Esophagus squamous epithelium (tissue), 5 donors: ENCODE measurements at places on chromosomes 2 and 18.
A peak's percentile ranks its signal among the peaks of the same experiment; 100 is the strongest.

- no peak overlapping the region for H3K4me3 ChIP-seq
- no peaks in the 10 kb centered on the region for H3K27me3 ChIP-seq
- peak overlapping the region; percentile 43 for H3K27ac ChIP-seq
- H3K36me3 ChIP-seq, result no peaks in the 10 kb centered on the region
- H3K4me1 ChIP-seq, result peaks cover 20% of the 10 kb centered on the region
- DNase-seq, result no peak
Measured at GRCh38 chr2:237223201-237223861, 137.6 kb downstream of the COPS8 start.

GRCh38 chr18:51154431-51155063, 42.9 kb downstream of the MEX3C start:
- no peaks in the 10 kb centered on the region for H3K36me3 ChIP-seq
- H3K4me1 ChIP-seq, result no peaks in the 10 kb centered on the region
- no peak overlapping the region for H3K27ac ChIP-seq
- no peaks in the 10 kb centered on the region for H3K27me3 ChIP-seq

- H3K27me3 ChIP-seq, result no peaks in the 10 kb centered on the region
- DNase-seq, result no peak
- no peak overlapping the region for H3K4me3 ChIP-seq
- no peaks in the 10 kb centered on the region for H3K4me1 ChIP-seq
Measured at GRCh38 chr2:173630425-173631126, 275.9 kb downstream of the CDCA7 start.

DNA sequence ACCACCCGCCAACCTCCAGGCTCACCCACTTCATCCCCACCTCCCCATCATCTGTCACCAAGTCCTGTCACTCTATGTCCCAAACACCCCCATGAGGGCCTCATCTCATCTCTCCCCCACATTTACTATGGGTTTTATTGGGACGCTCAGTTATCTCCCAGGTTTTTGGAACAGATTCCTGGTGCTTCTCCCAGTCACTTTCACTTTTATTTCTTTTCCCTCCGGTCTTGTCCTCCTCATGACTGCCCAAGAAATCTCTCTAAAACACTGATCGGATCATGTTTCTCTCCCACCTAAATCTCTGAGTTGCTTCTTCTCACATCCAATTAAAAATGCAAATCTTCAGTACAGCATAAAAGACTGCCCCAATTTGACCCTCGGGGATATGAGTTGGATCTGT, 273.1 kb downstream of the PHLPP1 start:
- no peaks in the 10 kb centered on the region for H3K36me3 ChIP-seq
- no peak overlapping the region for H3K4me3 ChIP-seq
- no peak overlapping the region for H3K27ac ChIP-seq
- no peak for DNase-seq

DNA sequence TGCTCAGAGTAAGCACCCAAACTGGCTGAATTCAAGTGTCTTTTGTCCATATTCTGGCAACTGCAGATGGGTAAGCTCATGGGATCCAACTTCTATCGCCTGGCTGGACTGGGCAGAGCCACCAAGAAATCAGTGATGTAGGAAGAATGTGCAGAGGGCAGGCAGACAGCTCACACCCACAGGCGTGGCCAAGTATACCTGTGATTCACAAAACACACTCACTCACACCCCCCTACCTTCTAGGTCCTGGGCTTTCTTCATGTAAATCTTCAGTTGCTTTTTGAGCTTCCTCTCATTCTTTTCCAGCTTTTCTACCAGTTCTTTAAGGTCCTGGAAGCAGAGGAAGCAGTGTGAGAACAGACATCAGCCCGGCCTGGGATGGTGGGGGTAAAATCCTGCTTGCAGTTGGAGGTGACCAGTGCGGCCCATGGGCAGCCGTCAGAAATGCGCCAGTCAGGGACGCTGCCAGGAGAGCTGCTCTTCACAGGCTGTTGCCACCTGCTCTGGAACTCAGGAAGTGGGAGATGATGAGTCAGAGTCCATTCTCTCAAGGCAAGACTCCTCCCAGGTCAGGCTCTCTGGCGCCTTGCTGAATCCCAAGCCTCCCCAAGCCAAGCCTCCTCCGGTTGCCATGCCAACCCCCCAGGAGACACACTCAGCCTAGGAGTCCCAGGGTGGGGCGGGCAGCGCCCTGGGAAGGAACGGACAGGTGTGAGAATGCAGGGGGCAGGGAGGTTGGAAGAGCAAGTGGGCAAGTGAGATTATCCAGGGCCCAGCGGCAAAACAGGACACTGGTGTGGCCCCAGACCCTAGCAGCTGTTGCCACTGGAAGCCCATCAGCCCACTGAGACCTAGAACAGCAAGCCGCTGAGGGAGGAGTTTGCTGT, 36.2 kb upstream of the ACAA2 start:
- DNase-seq, result no peak
- H3K36me3 ChIP-seq, result no peaks in the 10 kb centered on the region
- no peaks in the 10 kb centered on the region for H3K27me3 ChIP-seq
- no peak overlapping the region for H3K4me3 ChIP-seq
- no peaks in the 10 kb centered on the region for H3K4me1 ChIP-seq

DNA sequence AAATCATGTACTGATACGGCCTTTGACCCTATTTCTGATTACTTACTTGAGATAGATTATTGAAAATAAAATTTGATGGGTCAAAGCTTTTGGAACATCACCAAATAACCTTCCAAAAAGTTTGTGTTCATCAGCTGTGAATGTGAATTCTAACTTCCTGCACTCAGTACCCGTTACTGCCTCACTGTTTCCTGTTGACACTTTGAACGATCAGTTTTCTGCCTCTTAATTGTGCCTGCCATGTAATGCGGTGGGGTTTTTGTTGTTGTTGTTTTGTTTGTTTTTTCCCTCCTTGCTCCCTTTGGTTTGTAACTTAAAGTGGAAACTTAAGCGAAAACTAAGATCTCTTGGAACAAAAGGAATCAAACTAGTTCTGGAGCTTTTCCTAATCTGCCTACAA, 18.9 kb downstream of the ATG16L1 start:
- H3K4me3 ChIP-seq, result no peak overlapping the region
- no peaks in the 10 kb centered on the region for H3K4me1 ChIP-seq
- peaks cover 44% of the 10 kb centered on the region for H3K36me3 ChIP-seq

GRCh38 chr2:47798631-47799030, 15.7 kb downstream of the MSH6 start:
- DNase-seq, result no peak
- H3K27ac ChIP-seq, result no peak overlapping the region
- no peaks in the 10 kb centered on the region for H3K4me1 ChIP-seq
- no peaks in the 10 kb centered on the region for H3K27me3 ChIP-seq
- no peak overlapping the region for H3K4me3 ChIP-seq
- peaks cover 15% of the 10 kb centered on the region for H3K36me3 ChIP-seq

DNA sequence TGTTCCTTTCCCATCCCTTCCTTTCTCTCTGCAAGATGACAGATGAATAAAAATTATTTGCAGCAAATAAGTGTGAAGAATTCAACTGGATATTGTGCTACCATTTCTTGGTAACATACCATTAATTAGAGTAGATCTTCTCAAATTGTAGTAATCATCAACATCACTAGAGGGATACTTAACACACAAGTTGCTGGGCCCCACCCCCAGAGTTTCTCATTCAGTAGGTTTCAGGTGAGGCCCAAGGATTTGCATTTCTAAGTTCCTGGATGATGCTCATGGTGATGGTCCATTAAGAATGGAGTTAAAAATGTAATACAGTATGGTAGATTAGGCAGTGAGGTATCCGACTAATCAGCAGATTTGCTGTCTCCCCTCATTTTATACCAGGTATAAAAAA, 594.0 kb downstream of the ERBB4 start:
- no peaks in the 10 kb centered on the region for H3K27me3 ChIP-seq
- DNase-seq, result no peak
- no peak overlapping the region for H3K27ac ChIP-seq
- H3K4me1 ChIP-seq, result no peaks in the 10 kb centered on the region

DNA sequence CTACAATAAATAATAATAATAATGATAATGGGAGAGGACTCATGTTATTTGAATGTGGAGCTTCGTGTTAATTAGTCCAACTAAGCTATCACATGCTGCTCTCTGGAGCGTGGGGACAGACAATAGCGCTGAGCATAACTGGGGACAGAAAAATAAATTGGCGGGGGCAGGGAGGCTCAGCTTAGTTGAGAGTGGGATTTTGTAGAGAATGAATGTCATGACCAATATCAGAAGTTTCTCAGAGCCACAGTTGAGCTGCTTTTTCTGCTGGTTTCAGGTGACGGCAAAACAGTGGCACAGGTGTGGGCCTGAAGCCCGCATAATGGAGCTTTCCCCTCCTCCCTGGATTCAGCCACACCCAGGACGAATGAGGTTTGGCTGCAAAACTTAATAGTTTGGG, 111.1 kb upstream of the CAB39 start:
- H3K27me3 ChIP-seq, result no peaks in the 10 kb centered on the region
- no peak overlapping the region for H3K4me3 ChIP-seq
- no peak for DNase-seq
- H3K27ac ChIP-seq, result no peak overlapping the region
- no peaks in the 10 kb centered on the region for H3K4me1 ChIP-seq
- no peaks in the 10 kb centered on the region for H3K36me3 ChIP-seq

DNA sequence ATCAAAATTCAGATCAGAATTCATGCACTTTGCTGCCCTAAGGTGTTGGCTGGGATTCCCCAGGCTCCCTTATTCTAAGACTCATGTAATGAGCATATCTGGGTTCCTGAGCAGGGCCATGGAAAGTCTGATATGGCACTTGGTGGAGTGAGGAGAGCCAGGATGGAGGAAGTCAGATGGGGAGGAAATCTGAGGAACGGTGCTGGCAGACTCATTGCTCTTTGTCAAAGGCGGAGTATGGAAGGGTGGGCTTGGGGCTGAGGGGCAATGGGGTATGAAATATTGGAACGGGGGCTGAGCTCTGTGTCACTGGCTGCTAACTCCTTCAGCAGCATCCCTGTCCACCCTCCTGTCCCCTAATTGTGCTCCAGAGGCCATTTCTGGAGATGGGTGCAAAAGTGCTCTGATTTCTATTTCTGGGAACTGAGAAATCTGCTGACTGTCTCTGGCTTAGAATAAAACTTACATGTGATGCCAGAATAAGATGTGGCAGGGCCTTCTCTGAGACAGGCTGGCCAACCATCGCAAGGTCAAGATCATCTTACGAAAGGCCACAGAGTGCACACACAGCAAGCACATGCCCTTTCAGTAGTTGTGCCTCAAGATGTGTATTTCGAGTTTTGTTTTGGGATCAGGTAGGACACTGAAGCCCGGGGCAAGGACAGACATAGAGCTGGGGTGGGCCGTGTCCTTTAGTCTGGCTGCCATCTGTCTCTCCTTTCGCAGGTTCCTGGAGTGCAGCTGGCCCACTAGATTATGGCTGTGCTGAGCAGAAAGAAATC, 480.0 kb upstream of the HS6ST1 start:
- no peak overlapping the region for H3K27ac ChIP-seq
- no peak overlapping the region for H3K4me3 ChIP-seq
- H3K4me1 ChIP-seq, result no peaks in the 10 kb centered on the region
- no peak for DNase-seq
- H3K27me3 ChIP-seq, result no peaks in the 10 kb centered on the region

DNA sequence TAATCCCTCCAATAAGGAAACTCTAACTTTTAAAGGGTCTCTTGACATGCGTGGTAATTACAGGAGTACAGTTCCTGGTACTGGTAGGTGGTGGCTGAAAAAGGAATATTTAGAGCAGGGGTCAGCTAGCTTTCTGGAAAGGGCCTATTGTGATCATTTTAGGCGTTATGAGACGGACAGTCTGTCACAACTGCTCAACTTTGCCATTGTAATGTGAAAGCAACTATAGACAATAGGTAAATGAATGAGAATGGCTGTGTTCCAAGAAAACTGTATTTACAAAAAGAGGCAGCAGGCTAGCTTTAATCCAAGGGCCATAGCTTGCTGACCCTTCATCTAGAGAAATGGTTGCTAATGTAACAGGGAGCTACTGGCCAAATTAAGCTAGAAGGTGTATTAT, 177.7 kb upstream of the LRRTM1 start:
- H3K36me3 ChIP-seq, result no peaks in the 10 kb centered on the region
- no peak for DNase-seq
- H3K27ac ChIP-seq, result no peak overlapping the region
- no peaks in the 10 kb centered on the region for H3K4me1 ChIP-seq

GRCh38 chr18:62885804-62886203, 170.5 kb downstream of the PHLPP1 start:
- no peaks in the 10 kb centered on the region for H3K36me3 ChIP-seq
- no peak overlapping the region for H3K27ac ChIP-seq
- DNase-seq, result no peak
- H3K27me3 ChIP-seq, result no peaks in the 10 kb centered on the region
- H3K4me1 ChIP-seq, result peaks cover 5% of the 10 kb centered on the region

DNA sequence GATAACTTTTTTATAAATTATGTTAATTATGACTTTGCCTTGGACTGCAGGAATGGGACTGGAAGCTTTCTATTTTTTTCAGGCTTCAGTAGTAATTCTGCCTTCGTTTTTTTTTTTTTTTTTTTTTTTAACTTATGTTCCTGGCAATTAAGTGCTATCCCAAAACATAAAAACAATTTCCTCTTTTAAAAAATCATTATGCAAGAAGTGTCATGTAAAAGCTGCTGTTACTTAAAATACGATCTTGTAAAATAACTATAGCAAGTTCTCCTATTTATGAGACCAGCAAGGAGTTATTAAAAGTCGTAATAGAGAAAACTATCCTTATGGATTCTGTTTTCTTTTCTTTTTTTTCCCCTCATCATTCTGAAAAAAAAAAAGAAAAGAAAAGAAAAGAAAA, 301.6 kb upstream of the FBXO11 start:
- no peak overlapping the region for H3K27ac ChIP-seq
- H3K36me3 ChIP-seq, result no peaks in the 10 kb centered on the region
- no peaks in the 10 kb centered on the region for H3K4me1 ChIP-seq
- H3K27me3 ChIP-seq, result no peaks in the 10 kb centered on the region
- no peak overlapping the region for H3K4me3 ChIP-seq

DNA sequence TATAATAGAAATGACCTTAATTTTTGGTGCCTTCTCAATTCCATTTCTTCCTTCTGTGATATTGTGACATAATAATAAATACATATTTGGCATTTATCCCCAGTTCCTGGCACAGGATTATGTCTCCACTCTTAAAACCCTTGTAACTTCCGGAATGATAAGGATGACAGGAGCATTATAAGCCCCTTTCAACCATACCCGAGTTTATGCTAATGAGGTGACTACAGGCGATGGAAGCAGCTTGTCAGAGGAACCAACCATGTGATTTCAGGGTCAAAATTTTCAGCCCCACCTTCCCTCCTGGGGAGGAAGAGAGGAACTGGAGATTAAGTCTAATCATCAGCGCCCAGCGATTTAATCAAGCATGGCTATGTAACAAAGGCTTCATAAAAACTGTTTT, 528.5 kb upstream of the CRIM1 start:
- no peaks in the 10 kb centered on the region for H3K27me3 ChIP-seq
- DNase-seq, result no peak
- H3K36me3 ChIP-seq, result no peaks in the 10 kb centered on the region
- H3K4me3 ChIP-seq, result no peak overlapping the region
